ENCODE measurements at places on chromosomes 13 and 19.
A peak's percentile ranks its signal among the peaks of the same experiment; 100 is the strongest.

GRCh38 chr13:34628209-34628682, 313.8 kb upstream of the NBEA start:
- no peak for DNase-seq

DNA sequence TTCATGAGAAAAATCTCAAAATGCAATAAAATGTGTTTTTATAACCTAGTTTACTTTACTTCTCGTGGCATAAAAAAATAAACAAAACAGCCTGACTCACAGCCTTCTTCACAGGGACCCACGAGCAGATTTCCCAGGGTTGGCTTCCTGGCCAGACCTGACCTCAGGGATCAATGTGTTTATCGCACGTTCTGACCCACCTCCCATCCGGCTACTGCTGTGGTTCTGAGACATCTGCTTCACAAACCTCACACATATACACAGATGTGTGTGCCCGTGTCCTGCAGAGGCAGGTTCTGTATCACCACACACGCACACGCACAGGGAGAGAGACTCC, 118.3 kb downstream of the COL4A2 start:
- DNase-seq: no peak

GRCh38 chr19:53094754-53095575, 8.3 kb downstream of the ZNF160 start:
- no peak for DNase-seq

DNA sequence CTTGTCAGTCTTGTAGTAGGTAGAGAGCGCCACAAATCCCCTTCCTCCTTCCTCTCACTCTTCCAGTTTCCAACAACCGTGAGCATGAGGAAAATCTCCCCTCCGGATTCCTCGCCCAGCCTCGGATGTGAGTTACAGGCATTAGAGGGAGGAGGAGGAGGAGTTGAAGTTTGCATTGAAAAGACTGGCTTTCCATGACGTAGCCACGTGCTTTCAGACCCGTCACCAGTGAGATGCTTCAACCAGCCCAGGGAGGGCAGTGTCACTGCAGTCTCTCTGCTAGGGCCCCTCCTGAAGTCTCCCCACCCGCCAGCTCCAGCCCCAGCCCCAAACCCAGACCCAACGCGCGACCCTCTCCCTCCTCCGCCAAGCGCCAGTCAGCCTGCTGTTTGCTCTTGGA, 442 bp upstream of the FGF14 start:
- peak; percentile 35 for DNase-seq

DNA sequence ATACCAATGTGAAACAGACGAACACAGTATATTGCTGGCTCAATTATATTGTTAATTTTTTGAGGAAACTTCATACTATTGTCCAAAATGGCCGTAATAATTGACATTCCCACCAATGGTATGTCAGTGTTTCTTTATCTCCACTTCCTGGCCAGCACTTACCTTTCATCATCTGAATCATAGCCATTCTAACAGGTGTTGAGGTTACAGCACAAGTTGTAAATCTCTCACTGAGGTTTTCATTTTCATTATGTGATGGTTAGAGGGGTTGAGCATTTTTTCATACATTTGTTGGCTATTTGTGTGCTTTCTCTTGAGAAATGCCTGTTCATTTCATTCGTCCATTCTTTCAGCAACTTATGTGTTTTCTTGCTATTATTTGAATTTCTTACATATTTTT, 824.0 kb downstream of the UQCRFS1 start:
- no peak for DNase-seq

GRCh38 chr13:31184981-31185645, 14.7 kb upstream of the B3GLCT start:
- DNase-seq: no peak

DNA sequence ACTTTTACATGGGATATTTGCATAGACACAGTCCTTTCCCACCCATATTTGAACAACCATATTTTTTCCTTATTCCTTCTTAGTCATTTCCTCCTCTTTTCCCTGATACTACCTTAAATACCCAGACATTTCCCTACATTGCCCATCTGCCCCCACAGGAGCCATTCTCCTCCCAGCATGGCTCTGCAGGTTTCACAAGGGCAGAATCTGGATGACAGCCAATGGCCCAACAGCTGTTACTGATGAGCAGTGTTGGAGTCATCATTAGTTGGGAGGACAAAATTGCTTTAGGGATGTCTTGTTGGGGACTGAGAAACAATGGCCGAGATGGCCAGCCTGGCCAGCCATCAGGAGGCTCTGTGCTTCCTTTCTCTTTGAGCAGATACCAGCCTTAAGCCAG, 209.5 kb downstream of the KLF5 start:
- DNase-seq: peak; percentile 8

DNA sequence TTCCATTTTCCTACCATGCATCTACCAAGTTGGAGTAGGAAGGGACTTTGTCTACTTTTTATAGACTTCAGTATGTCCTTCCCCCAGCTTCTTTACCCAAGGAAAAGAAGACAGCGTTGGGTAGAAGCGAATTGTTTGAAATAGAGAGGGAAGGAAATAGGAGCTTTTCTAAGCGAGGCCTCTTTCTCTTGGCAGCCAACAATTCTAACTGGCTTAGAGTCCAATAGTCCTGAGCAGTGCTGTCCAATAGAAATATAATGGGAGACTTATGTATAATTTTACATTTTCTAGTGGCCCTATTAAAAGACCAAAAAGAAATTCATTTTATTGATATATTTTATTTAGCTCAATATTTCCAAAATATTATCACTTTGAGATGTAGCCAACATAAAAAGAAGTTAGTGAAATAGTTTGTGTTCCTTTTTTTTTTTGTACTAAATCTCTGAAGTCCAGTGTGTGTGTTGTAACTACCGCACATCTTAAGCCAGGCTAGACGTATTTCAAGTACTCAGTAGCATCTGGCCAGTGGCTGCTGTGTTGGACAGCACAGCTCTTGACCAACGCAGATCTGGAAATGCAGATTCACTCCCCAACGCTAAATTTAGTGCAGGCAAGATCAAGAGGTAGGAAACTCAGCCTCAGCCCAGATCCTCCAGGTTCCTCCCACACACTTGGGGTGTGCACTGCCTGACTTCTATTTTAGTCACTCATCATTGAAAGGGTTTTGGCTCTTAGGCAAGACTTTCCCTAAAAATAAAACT, 179.2 kb downstream of the SHISA2 start:
- no peak for DNase-seq

GRCh38 chr19:31354316-31354715, 5.1 kb upstream of the TSHZ3 start:
- no peak for DNase-seq

DNA sequence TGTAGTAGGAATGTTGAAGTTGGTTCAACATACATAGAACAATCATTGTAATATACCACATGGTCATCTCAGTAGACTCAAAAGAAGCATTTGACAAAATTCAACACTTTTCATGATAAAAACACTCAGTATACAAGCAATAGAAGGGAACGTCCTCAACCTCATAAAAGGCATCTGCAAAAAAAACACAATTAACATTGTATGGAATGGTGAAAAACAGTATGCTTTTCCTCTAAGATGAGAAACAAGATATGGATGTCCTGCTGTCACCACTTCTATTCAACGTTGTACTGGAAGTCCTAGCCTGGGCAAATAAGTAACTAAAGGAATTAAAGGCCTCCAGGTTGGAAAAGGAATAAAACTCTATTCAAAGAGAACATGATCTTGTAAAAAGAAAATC, 54.5 kb downstream of the FNDC3A start:
- no peak for DNase-seq

- DNase-seq: no peak
These were observed 434.0 kb downstream of the FOXO1 start for GRCh38 chr13:40232311-40233040.

GRCh38 chr13:36965767-36966166, 33.4 kb downstream of the ALG5 start:
- peak; percentile 28 for DNase-seq

- no peak for DNase-seq
These were observed 17.5 kb downstream of the NDUFB7 start for GRCh38 chr19:14554382-14554812.

GRCh38 chr19:49676136-49676783, 811 bp upstream of the PRMT1 start:
- DNase-seq: peak; percentile 92

DNA sequence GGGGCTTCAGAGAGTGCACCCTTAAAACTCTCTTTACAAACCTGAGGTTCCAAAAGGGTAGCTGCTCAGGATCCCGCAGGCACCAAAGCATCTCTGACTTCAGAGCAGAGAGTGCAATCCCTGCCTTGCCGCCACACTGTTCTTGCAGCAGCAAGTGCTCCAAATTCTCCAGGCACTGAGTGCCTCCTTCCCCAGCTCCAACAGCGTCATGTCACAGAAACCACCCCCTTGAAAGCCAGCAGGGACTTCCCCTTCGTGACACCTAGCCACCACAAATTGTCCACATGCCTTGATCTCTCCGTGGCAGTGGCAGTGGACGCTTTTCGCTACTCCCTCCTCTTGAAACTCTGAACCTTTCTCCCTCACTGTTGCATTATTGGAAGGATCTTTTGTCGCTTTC, 39.9 kb downstream of the MBNL2 start:
- no peak for DNase-seq

GRCh38 chr19:17553256-17553655, 2.2 kb upstream of the COLGALT1 start:
- DNase-seq: peak; percentile 90

- DNase-seq: no peak
These were observed 59.8 kb downstream of the SPACA7 start for GRCh38 chr13:112435973-112436372.

DNA sequence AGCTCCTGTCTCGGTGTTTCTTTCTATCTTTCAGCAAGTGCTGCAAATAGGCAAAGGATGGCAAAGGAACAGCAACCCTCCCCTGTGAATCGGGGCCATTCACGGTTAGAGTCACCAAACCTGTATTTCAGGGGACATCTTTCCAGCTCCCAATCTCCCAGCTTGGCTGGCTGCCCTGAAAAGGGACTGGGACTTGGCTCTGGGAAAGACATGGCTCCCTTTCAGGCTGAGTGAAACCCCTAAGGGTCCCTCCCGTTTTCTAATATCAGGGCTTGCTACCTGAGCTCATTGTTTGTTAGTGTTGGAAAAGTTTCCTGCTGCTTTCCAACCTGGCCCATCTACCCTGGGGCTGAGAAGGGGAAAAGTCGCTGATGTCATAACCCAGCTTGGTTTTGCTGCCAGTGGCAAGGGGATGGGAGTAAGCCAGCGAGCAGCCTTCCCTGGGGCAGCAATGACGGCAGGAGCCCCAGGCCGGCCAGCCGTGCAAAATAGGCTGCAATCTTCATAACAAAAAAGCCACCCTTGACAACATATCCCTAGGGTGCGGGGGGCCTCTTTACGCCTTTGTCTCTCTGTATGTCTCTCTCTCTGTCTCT, 29.9 kb downstream of the SERP2 start:
- DNase-seq: no peak

DNA sequence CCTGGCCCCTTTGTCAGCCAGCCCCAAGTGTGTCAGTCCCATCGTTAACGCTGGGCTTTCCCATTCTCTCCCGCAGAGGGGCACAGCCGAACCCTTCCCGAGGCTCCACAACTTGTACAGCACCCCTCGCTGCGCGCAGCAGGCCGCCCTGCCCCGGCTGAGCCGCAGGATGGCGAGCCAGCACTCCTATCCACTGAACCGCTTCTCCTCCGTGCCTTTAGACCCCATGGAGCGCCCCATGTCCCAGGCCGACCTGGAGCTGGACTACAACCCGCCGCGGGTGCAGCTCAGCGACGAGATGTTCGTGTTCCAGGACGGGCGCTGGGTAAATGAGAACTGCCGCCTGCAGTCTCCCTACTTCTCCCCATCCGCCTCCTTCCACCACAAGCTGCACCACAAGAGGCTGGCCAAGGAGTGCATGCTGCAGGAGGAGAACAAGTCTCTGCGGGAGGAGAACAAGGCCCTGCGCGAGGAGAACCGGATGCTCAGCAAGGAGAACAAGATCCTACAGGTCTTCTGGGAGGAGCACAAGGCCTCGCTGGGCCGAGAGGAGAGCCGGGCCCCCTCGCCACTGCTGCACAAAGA, 11.1 kb downstream of the CBY2 start:
- DNase-seq: no peak

- no peak for DNase-seq
These were observed 13.0 kb downstream of the GAS6 start for GRCh38 chr13:113850722-113851479.

- DNase-seq: peak; percentile 67
These were observed 55.6 kb downstream of the TMED1 start for GRCh38 chr19:10780368-10780767.
